ENCODE measurements at places on chromosomes 5 and 9.
A peak's percentile ranks its signal among the peaks of the same experiment; 100 is the strongest.

DNA sequence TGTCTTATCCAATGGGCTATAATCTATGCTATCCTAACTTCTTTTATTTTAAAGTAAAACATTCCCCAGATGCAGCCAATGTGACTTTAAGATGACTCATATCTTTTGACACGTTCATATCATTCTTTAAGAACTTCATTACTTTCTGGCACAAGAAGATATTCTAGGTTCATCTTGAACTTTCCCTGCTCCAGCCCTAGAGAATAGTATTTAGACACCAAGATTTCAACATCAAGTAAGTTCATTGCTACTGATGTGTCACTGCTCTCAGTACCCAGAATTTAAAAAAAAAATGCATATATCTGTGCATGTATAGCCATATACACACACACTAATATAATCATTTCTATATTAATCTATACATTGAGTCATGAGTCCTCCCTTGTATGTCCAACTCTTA is 175.2 kb downstream of the SAXO1 start:
- peaks cover 7% of the 10 kb centered on the region for H3K27me3 ChIP-seq
- no peaks in the 10 kb centered on the region for H3K36me3 ChIP-seq
- H3K27ac ChIP-seq, result no peak overlapping the region
- no peak for ATAC-seq
- no peak overlapping the region for H3K4me3 ChIP-seq
- H3K4me1 ChIP-seq, result no peaks in the 10 kb centered on the region

DNA sequence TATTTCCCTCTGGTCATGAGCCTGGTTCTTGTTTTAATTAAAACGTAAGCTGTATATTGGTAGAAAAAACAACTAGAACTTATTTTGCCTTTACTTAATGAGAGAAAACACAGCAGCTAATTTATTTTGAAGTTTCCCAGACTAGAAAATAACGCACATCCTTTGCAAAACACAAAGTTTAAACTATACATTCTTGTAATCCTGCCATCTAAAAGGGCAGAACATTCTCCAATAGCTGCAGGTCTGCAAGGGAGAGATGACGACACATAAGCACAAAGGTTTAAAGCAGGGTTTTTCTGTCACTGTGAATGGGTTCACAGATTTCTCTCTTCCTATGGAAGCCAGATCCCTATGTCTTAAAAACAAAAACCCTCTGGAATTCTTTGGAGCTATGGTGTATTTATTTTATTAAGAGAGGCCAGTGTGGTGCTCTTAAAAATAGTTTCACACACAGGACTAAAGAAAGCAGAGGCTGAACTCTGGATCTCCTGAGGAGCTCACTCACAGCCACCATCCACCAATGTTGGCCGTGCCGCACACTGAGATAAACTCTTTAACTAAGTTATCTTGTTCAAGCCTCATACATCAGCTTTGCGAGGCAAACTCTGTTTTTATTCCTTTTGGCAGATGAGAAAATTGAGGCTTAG is 82.4 kb downstream of the SNCAIP start:
- peaks cover 14% of the 10 kb centered on the region for H3K27me3 ChIP-seq
- no peak for ATAC-seq
- no peaks in the 10 kb centered on the region for H3K4me1 ChIP-seq
- H3K36me3 ChIP-seq, result no peaks in the 10 kb centered on the region
- no peak overlapping the region for H3K4me3 ChIP-seq

GRCh38 chr5:35091704-35092103 is 44.0 kb upstream of the AGXT2 start:
- H3K4me1 ChIP-seq, result peaks cover 6% of the 10 kb centered on the region
- H3K27me3 ChIP-seq, result peaks cover 7% of the 10 kb centered on the region
- no peak overlapping the region for H3K27ac ChIP-seq
- H3K36me3 ChIP-seq, result no peaks in the 10 kb centered on the region
- no peak for ATAC-seq

GRCh38 chr5:43536972-43537371 is 19.9 kb downstream of the PAIP1 start:
- no peaks in the 10 kb centered on the region for H3K27me3 ChIP-seq
- H3K36me3 ChIP-seq, result peaks cover 51% of the 10 kb centered on the region
- no peak overlapping the region for H3K27ac ChIP-seq
- H3K4me3 ChIP-seq, result no peak overlapping the region
- ATAC-seq, result no peak

- peaks cover 35% of the 10 kb centered on the region for H3K4me1 ChIP-seq
- peak; percentile 59 for ATAC-seq
- no peaks in the 10 kb centered on the region for H3K27me3 ChIP-seq
- H3K4me3 ChIP-seq, result peak overlapping the region; percentile 66
These were observed 11.0 kb downstream of the TRIO start for GRCh38 chr5:14153932-14154731.

DNA sequence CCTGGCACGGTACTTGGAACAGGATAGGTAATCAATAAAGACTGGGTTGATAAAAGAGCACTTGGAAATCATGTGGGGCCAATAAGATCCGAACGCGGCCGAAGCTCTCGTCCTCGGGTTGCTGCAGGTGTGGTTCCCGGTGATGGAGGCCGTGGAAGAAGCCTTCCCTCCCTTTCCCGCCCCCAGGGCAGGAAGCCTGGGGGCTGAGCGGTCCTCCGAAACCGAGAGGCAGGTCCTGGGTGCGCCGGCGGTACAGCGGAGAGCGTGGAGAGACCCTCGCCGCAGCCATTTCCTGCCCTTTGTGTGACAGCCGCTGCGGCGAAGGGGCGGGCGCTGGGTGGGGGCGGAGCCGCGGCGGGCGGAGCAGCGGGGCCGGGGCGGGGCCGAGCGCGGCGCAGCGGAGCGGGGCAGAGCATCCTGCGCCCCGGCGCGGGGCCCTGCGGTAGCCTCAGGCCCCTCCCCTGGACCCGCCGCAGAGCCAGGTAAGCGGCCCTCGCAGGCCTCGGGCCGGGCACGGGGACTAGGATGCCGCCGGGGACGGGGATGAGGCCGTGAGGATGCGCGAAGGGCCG is at the start of gene CYFIP2:
Gene CYFIP2 (plus strand): TSS at position 410 of the 572 bp plus-strand sequence. CDS start 19,239 bp downstream, outside the sequence.
- H3K36me3 ChIP-seq, result peaks cover 31% of the 10 kb centered on the region
- peak within 1 kb of the TSS; percentile 99 for H3K4me3 ChIP-seq
- H3K27ac ChIP-seq, result peak within 1 kb of the TSS; percentile 96
- ATAC-seq, result peak; percentile 96
- H3K4me1 ChIP-seq, result peaks cover 62% of the 10 kb centered on the region
- H3K27me3 ChIP-seq, result no peaks in the 10 kb centered on the region

DNA sequence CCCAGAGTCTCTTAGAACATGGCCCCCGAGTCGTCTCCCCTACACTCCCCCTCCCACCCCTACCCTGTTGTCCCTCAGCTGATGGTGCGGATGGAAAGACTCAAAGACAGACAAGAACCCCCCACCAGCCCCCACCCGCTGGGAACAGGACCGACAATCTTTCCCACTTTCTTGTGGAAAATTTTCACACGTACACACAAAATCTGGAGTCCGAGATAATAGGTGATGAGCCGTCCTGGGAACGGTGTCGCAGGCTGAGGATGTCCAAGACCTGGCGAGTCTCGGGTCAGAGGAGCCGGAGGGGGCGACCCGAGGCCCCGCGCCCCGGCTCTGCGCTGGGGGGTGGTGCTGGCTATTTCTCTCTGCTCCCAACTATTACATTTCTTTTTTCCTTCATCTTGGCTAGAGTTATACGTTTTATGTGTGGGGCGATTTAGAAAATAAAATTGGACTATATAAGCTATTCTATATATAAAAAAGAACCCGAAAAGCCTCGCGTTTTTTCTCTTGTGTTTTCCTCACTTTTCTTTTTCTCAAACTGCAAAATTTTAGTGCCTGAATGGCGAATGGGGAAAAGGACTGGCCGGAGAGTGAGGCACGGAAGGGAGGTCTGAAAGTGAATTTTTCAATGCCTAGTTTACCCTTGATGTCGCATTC is 188.8 kb downstream of the MEF2C start:
- no peaks in the 10 kb centered on the region for H3K36me3 ChIP-seq
- ATAC-seq, result no peak
- peaks cover 99% of the 10 kb centered on the region for H3K27me3 ChIP-seq
- no peak overlapping the region for H3K27ac ChIP-seq
- no peak overlapping the region for H3K4me3 ChIP-seq

DNA sequence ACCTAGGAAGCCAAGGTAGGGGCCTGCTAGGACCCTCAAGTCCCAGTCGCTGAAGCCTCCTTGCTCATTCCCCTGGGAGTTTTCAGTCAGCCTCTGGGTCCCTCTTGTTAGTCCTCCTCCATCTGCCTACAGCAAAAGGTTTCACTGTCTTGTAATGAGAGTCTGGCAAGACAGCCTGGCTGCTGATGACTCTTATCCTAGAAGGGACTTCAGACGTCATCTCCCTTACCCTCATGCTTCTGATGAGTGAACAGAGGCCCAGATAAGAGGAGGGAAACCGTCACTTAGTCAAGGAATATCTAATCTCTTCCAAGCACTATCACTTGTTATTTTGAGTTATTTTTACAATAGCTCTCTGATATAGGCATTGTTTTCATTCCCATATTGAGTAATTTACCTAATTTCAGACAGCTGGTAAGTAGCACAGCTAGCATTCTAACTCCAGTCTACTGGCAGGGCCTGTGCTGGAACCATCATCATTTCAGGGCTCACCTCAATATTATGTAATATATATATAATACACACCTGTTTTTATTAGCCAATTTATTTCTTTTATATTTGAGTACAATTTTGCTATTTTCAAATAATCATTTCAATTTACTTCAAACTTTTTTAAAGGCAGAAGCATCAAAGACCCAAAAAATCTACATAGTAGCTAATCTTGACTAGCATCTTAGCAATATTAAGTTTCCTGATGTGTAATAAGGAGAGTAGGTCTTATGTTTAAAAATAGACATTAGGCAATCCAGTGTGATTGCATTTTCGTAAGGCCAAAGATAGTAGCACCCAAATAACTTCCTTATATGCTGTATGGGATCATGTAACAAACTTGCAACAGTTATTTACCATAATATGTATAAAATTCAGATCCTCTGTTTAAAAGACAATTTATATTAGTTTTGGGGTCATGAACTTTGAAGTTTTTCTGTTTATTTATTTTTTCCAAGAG is 7.9 kb downstream of the CMYA5 start:
- H3K4me1 ChIP-seq, result no peaks in the 10 kb centered on the region
- no peak overlapping the region for H3K4me3 ChIP-seq
- H3K27me3 ChIP-seq, result no peaks in the 10 kb centered on the region

GRCh38 chr5:56039985-56040384 is 45.2 kb upstream of the IL6ST start:
- no peak for ATAC-seq
- no peak overlapping the region for H3K4me3 ChIP-seq
- peaks cover 23% of the 10 kb centered on the region for H3K27me3 ChIP-seq
- H3K27ac ChIP-seq, result no peak overlapping the region

- peaks cover 19% of the 10 kb centered on the region for H3K36me3 ChIP-seq
- H3K27me3 ChIP-seq, result no peaks in the 10 kb centered on the region
- peak within 1 kb of the TSS; percentile 83 for H3K4me3 ChIP-seq
- H3K4me1 ChIP-seq, result peaks cover 31% of the 10 kb centered on the region
- ATAC-seq, result peak; percentile 70
These were observed at the start of gene ARL10 for GRCh38 chr5:176365351-176366231. TSS of gene ARL10 (plus strand) at chr5:176365487. CDS start at chr5:176365564, 77 bp downstream.

GRCh38 chr5:128254789-128255188 is 171.2 kb downstream of the SLC12A2 start:
- H3K27me3 ChIP-seq, result no peaks in the 10 kb centered on the region
- ATAC-seq, result no peak
- no peaks in the 10 kb centered on the region for H3K36me3 ChIP-seq
- H3K4me3 ChIP-seq, result no peak overlapping the region

GRCh38 chr5:72465601-72466563 is 41.3 kb downstream of the ZNF366 start:
- peaks cover 15% of the 10 kb centered on the region for H3K4me1 ChIP-seq
- ATAC-seq, result peak; percentile 91
- peak overlapping the region; percentile 68 for H3K27ac ChIP-seq

GRCh38 chr9:33414268-33414667 is 11.9 kb upstream of the AQP7 start:
- no peaks in the 10 kb centered on the region for H3K36me3 ChIP-seq
- H3K4me3 ChIP-seq, result no peak overlapping the region
- peaks cover 57% of the 10 kb centered on the region for H3K27me3 ChIP-seq
- no peak for ATAC-seq

GRCh38 chr9:93437996-93438395 is 13.5 kb upstream of the FAM120A start:
- peaks cover 4% of the 10 kb centered on the region for H3K4me1 ChIP-seq
- peaks cover 9% of the 10 kb centered on the region for H3K36me3 ChIP-seq
- H3K27me3 ChIP-seq, result no peaks in the 10 kb centered on the region
- H3K4me3 ChIP-seq, result no peak overlapping the region

- peaks cover 85% of the 10 kb centered on the region for H3K4me1 ChIP-seq
- H3K36me3 ChIP-seq, result peaks cover 82% of the 10 kb centered on the region
- ATAC-seq, result peak; percentile 50
- H3K27ac ChIP-seq, result peak overlapping the region; percentile 1
- H3K4me3 ChIP-seq, result peak overlapping the region; percentile 73
These were observed 149.5 kb downstream of the C9orf152 start for GRCh38 chr9:110058304-110058953.

DNA sequence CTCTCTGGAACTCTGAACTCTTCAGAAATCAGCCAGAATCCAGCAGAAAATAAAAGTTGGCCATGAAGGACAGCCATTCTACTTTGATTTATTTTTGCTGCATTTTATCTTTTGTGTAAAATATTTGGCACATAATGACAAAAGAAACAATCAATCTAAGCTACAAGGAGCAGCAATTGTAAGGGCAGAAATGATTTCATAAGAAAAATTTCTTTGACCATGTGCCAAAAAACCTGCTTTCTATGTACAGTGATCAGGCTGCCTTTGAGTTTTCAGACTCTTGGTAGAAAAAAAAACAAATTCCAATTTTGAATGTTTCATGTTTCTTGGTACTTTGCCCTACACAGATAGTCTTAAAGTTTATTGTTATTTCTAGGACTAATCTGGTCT is 69.8 kb upstream of the SLC1A3 start:
- no peak for ATAC-seq
- H3K27ac ChIP-seq, result no peak overlapping the region
- no peaks in the 10 kb centered on the region for H3K4me1 ChIP-seq
- peaks cover 7% of the 10 kb centered on the region for H3K27me3 ChIP-seq
- H3K36me3 ChIP-seq, result no peaks in the 10 kb centered on the region
- no peak overlapping the region for H3K4me3 ChIP-seq

GRCh38 chr5:77022511-77023417 is 7.4 kb upstream of the AGGF1 start:
- no peak for ATAC-seq
- H3K4me3 ChIP-seq, result no peak overlapping the region
- H3K27me3 ChIP-seq, result peaks cover 31% of the 10 kb centered on the region
- no peak overlapping the region for H3K27ac ChIP-seq
- H3K4me1 ChIP-seq, result no peaks in the 10 kb centered on the region
- H3K36me3 ChIP-seq, result no peaks in the 10 kb centered on the region

DNA sequence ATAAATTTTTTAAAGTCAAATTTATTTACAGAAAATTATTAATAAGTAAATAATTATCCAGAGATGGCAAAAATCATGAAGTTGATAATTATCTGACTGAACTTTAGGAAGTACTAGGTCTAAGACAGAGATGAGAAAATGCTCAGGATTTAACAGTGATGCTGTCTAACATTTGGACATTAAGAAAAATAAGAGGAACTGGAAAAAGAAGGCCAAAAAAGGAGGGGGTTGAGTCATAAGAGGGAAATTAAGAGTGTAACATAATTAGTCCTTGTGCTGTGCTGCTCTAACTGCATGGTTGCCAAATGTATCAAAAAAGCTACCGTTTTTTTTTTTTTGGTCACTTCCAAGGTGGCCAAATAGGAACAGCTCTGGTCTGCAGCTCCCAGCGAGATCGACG is 35.4 kb upstream of the TUT7 start:
- H3K4me3 ChIP-seq, result no peak overlapping the region
- no peaks in the 10 kb centered on the region for H3K36me3 ChIP-seq
- no peaks in the 10 kb centered on the region for H3K4me1 ChIP-seq
- H3K27ac ChIP-seq, result no peak overlapping the region
- H3K27me3 ChIP-seq, result peaks cover 42% of the 10 kb centered on the region

Data from stimulated activated memory B cell treated with anti-CD40 and anti-IgM and Interleukin-4, amounts not matched to agents 10 μg/mL and 1 μg/mL and 100 μg/mL, for 72 hours (primary cell).